Lower lobe of right lung (tissue), 2 donors: ENCODE measurements at places on chromosomes 7 and 10.

- DNase-seq = no peak
Observed at GRCh38 chr10:121942749-121943416, 15.1 kb upstream of the ATE1 start.

DNA sequence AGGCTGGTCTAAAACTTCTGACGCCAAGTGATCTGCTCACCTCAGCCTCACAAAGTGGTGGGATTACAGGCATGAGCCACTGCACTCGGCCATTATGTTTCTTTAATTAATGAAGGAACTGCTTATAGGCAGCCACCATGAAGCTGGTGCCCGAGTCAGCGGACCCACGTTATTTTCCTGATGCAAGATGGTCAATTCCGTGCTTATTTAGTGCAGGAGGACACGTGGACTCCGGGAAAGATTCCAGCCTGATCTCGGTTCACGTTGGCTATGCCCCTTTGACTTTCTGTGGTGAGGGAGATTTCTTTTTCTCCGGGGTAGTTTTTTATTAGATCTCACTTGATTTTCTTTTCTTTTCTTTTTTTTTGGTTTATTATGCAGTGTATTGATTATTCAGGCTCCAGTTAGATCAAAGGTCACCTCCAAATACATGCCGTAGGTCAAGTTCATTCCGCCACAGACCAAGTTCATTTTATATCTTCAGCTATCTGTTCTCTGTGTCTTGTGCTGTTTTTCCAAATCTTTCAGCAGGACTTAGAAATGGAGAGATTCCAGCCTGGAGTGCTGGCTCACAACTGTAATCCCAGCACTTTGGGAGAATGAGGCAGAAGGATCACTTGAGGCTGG, 8.3 kb downstream of the CAMK1D start:
- DNase-seq = no peak

GRCh38 chr7:151695951-151696541, 176.4 kb upstream of the RHEB start:
- no peak for DNase-seq

DNA sequence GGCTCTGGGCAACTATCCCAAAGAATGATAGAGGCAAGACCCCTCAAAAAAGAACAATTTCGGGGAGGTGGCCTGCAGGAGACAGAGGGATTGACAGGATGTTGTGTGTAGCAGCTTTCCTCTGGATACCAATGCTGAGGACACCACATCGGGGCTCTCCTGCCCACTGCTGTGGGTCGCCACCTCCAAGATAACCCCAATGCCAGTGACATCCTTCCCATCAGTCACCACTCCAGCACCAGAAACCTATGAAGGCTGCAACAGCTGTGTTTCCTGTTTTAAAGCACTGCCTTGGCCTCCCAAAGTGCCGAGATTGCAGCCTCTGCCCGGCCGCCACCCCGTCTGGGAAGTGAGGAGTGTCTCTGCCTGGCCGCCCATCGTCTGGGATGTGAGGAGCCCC, 17.6 kb downstream of the ARHGAP19 start:
- DNase-seq = no peak
